ENCODE measurements at places on chromosomes 2 and 18.

DNA sequence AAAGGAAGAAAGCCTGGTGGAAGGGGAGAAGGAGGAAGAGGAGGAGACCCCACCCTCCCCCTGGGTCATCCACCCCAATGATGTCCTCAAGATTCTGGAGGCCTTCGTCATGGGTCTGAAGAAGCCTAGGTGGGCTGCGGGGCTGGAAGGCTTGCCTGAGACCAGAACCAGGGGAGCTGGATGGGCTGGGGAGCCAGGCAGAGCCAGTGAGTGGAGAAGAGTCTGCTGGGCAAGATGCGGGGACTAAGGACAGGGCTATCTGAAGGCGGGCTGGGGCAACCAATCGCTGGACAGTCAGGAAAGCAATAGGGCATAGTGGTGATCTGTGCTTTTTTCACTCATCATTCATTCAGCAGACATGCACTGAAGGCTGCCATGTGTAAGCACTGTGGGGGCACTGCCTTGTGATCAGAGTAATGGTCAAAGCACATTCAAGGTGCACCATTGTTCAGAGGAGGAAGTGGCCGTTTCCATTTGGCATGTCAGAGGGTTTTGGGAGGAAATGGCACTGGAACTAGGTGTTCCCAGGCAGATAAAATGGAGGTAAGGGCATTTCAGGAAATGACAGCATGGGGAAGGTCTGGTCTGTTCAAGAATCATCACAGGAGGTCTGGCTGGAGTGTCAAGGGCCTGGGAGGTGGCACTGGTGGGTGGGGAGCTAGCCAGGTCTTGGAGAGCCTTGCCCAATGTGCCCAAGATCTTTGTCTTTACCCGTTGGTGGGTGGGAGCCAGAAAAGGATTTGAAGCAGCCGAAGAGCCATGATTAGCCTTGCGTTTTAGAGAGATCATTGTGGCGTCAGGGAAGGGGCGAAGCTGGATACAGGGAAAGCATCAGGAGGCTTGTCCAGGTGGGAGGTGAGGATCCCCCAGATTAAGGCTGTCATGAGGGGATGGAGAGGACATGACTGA, 24.2 kb downstream of the OTOF start:
- DNase-seq, result no peak

GRCh38 chr2:168705534-168706470, 96.6 kb upstream of the NOSTRIN start:
- no peak for DNase-seq

DNA sequence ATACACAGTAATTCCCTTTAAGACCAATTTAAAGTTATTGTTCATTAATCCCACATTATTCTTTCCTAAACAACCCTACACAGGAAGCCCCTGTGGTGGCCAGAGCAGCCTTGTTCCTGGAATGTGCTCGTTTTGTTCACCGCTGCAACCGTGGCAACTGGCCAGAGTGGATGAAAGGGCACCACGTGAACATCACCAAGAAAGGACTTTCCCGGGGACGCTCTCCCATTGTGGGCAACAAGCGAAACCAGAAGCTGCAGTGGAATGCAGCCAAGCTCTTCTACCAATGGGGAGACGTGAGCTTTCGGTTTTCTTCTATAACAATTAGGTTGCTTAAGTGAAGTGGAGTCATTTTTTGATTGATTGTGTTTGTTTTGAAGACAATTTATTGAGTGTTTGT, 101.0 kb downstream of the UNC80 start:
- DNase-seq, result no peak

GRCh38 chr2:158221063-158222020, 119.7 kb downstream of the UPP2 start:
- no peak for DNase-seq

DNA sequence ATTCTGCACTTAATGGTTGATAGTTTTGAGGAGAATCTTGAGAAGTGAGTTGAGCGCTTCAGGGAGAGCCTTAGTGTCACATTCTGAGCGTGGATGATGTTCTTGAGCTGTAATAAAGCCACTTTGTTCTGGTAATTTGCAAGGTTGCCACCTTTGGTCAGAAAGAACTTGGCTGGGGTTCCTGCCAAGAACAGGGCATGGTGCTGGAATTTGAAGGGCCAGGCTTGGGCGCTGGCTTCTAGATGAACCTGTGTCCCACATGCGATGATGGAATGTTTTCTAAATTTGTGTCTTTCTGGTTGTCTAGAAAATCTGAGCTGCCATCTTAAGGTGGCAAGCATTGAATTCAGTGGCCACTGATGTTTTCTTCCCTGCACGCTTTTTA, 124.1 kb upstream of the EML6 start:
- DNase-seq, result no peak
